ENCODE measurements at places on chromosomes 4 and X.

DNA sequence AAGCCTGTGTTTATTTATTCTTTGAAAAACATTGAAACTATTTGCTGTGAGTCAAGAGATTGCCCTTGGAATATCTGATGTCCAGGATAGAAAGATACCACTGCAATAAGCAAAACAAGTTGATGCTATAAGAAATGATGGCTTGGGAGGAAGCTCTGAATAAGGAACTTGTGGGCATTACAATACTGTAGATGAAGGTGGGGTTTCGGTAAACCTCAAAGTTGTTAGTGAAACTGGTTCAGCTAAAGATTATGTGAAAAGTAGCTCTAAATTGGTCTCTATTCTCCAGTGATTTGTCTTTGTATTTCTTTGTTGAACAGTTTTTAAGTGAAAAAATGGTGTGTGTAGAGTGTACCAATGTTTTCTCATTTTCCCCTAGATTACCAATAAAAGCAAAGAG is 128.7 kb downstream of the AKAP4 start:
- DNase-seq: no peak

DNA sequence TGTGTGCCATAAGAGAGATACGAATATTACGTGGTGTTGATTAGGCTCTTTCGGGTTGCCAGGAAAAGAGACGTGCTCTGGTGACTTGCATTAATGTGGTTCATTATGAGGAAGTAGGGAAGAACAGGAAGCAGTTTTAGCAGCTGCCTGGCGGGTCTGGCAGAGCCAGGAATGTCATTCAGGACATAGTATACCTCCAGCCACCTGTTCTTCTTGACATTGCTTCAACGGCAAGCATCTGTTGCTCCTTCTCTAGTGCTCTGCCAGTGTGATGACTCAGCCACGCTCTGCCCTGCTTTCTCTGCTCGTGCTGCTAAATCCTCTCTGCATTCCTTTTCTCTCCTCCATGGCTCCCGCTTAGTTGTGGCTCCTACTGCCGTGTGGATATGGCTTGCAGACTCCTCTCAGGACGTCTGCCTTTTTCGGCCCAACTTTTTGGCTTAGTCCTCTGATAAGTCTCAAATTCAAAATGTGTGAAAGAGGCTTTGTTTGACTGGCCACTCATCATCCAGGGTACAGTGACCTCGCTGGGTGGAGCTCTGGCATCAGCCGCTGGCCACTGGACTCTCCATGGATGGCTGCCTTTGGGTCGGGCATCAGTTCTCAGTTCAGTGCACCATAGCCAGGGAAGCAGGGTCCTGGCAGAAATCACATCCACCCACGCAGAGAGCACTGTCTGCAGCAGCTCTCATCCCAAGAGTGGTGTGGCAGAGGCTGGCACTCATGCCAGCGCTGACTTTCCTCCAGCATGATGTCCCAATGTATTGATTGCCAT is 89.3 kb upstream of the KLF3 start:
- DNase-seq: no peak

- no peak for DNase-seq
Observed at GRCh38 chr4:128521648-128522111, 234.1 kb upstream of the PGRMC2 start.

- no peak for DNase-seq
Observed at GRCh38 chr4:64935469-64936001, 526.3 kb upstream of the TECRL start.

DNA sequence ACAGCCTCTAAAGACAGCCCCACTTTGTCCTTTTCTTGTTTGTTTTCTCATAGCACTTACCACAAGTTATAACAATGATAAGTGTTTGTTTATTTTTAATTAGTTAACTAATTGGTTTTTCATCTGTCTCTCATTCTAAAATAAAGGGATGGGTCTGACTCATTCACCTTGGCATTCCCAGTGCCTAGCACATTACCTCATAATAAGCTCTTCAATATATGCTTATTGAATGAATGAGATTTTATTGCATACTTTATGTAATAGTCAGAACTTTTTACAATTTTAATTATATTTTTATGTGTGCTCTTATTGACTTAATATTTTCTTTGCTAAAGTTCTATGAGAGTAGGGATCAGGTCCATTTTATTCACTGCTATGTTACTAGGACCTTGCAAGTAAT is 22.8 kb upstream of the PRKG2 start:
- DNase-seq: no peak

GRCh38 chr4:182931691-182932345 is 14.6 kb upstream of the DCTD start:
- DNase-seq: no peak

GRCh38 chrX:69027181-69028005 is 137.9 kb downstream of the PJA1 start:
- DNase-seq: no peak
